ENCODE measurements at places on chromosomes 1 and 21. TPM values are rescaled to one million over a fixed set of nuclear protein-coding genes. Genes with fewer than 3 reads are reported as not detected.

Gene PIGV
- total RNA-seq, result 14.7 TPM

Gene TMEM240
- 5.4 TPM for total RNA-seq

Gene OPRD1
- not detected for total RNA-seq

Gene FCRL3
- not detected for total RNA-seq

Gene TMIGD3
- total RNA-seq, result not detected

Gene AMY2A
- 0.09 TPM for total RNA-seq

Gene APCS
- total RNA-seq, result not detected

Gene NCF2
- 0.16 TPM for total RNA-seq

Gene IFNLR1
- not detected for total RNA-seq

Gene ZC3H11A
- total RNA-seq, result 53.1 TPM

Gene LGR6
- total RNA-seq, result not detected

Gene PEX11B
- total RNA-seq, result 26.5 TPM

Gene TSPAN1
- not detected for total RNA-seq

Gene FTCD
- total RNA-seq, result 0.60 TPM

Gene SPRR2G
- not detected for total RNA-seq

Gene PCBP3
- total RNA-seq, result 1.1 TPM

Gene RNU1-3
- 10,807 TPM for total RNA-seq

Gene REN
- total RNA-seq, result not detected

Data from bronchial smooth muscle cell (primary cell).